ENCODE measurements at places on chromosomes 13 and 19.
A peak's percentile ranks its signal among the peaks of the same experiment; 100 is the strongest.

GRCh38 chr13:29489650-29490560, 105.6 kb downstream of the SLC7A1 start:
- no peak for DNase-seq

DNA sequence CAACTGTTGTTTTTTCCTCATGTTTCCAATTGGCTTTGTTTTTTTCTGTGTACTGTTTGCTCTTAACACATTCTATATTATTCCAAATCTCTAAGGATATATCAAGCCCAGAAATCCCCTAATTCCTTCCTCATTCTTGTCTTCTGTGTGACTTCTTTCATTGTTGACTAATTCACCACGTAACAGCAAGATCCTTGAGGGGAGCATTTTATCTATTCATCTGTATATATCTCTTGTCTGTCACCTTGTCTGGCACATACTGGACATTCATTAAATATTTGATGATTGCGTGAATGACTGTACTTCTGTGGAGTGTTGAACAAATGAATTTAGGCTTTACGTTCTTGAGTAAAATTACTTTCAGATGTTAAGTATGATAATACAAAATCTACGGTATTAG, 44.8 kb upstream of the OLFM4 start:
- DNase-seq, result no peak

GRCh38 chr13:110834572-110834971, 80.3 kb downstream of the ANKRD10 start:
- no peak for DNase-seq

DNA sequence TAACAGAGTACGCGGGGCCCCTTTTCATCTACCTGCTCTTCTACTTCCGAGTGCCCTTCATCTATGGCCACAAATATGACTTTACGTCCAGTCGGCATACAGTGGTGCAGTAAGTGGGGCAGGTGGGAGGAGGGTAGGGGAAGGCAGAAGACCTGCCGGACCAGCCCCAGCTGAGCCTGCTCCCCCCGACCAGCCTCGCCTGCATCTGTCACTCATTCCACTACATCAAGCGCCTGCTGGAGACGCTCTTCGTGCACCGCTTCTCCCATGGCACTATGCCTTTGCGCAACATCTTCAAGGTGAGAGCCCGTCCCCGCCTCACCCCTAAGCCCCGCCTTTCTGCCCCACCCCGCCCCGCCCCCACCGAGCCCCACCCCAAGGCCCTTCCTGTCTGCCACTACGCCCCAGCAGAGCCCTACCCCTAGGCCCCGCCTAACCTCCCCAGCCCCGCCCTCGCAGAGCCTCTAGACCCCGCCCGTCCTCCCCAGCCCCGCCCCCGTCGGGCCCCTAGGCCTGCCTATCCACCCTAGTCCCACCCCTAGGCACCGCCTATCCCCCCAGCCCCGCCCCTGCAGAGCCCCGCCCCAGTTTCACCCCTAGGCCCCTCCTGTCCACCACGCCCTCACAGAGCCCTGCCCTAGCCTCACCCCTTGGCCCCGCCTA, 7.7 kb downstream of the NDUFB7 start:
- peak; percentile 69 for DNase-seq

GRCh38 chr13:79237981-79238380, 168.1 kb downstream of the RBM26 start:
- no peak for DNase-seq

GRCh38 chr19:56751078-56751489, 79.5 kb upstream of the ZNF835 start:
- DNase-seq, result no peak
